GM03348 (cell line): ENCODE measurements at places on chromosomes 16 and 17.

DNA sequence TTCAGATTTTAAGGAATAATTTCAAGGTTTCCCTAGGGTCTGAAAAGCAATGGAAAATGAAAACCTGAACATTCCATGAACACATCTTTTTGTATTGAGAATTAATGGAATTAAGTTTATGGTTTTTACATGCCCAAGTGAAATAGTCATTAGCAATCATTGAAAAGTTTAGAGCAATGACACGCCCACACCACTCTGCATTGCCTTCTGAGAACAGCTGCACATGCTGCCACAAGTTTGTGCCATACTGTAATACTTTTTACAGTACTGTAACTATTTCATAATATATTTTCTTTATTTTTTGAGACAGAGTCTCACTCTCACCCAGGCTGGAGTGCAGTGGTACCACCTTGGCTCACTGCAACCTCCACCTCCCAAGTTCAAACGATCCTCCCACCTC lies 345.2 kb upstream of the PMFBP1 start:
- no peak for DNase-seq

- DNase-seq = no peak
These were observed 154.2 kb downstream of the MRM1 start for GRCh38 chr17:36755586-36755985.

DNA sequence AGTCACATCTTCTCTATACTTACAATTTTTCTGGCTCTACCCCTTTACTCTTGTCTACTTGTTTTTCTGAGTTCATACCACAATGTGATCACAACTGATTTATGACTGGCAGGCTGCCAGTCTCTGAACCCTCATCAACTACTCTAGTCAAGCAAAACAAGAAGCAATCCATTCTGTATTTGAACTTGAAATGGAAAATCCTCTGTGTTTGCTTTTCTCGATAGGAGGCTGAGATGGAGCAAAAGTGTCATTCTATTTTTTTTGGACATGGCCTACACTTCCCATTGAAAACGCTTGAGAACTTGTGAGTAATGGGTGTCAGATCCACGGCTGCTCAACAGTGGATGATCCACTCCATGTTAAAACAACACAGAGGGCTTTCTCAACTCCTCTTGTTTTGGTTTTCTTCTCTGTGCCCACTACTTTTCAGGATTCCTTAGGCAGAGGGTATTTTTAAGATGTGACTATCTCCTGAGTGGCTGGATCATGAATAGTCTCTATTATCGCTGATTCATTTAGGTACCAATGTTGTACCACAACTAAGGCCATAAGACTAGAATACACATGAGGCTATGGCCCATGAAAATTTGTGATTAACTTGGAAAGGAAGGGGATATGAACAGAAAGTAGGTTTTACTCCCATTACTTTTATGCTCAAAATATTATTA lies 11.7 kb downstream of the TMEM100 start:
- DNase-seq = no peak

GRCh38 chr17:58316260-58316960 lies 12.2 kb downstream of the TSPOAP1 start:
- DNase-seq = no peak

- peak; percentile 41 for DNase-seq
These were observed 1.1 kb upstream of the USP32 start for GRCh38 chr17:60392845-60393702.

DNA sequence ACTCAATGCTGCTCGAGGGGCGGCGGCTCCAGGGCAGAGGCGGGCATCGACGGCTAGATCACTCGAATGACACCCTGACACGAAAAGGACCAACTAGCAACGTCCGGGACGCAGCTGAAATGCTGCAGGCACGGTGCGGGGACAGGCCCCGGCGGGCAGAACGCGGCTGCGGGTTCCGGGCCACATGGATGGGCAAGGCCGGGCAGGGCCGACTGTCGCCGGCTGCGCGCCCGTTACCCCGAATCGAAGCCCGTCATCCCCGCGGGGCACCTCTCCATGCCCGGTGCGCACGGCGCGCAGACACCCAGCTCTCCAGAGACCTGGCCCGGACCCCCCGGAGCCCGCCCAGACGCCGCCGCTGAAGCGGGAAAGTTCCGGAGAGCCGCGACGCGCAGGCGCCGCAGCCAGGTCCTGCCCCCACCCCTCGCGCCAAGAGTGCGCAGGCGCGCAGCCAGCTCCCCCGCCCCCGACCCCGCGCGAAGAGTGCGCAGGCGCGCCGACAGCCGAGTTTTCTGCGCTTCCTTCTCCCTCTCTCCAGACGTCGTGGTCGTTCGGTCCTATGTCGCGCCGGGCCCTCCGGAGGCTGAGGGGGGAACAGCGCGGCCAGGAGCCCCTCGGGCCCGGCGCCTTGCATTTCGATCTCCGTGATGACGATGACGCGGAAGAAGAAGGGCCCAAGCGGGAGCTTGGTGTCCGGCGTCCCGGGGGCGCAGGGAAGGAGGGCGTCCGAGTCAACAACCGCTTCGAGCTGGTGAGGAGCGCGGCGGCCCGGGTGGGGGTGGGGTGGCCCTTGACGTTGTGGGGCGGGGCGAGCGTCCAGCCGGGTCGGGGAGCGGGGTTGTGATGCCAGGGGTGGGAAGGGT lies at the start of gene TCF25:
TCF25 (plus strand) TSS at position 484 of the 863 bp plus-strand sequence; CDS start at position 560, 76 bp downstream.
- DNase-seq = peak; percentile 100

DNA sequence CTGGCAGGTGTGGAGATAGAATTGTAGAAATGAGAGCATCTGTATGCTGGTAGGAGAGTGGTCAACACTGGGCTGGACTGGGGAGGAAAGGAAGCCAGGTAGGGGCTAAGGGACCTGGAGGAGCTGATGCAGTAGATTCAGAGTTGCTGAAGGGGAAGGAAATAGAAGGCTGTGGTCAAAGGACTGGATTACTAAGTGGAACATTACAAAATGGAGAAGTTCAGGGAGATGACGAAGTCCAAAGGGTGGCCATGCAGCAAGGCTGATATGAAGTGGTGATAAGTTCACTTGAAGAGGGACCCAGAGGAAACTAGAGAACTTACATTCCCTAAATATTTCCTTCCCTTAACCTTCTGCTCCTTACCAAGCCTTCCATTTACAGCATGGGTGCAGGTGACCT lies 8.6 kb upstream of the CCL2 start:
- DNase-seq = no peak

- no peak for DNase-seq
These were observed 29.2 kb downstream of the DCAKD start for GRCh38 chr17:45022288-45022648.

- DNase-seq = no peak
These were observed 68.5 kb upstream of the DNAH17 start for GRCh38 chr17:78645421-78646295.

DNA sequence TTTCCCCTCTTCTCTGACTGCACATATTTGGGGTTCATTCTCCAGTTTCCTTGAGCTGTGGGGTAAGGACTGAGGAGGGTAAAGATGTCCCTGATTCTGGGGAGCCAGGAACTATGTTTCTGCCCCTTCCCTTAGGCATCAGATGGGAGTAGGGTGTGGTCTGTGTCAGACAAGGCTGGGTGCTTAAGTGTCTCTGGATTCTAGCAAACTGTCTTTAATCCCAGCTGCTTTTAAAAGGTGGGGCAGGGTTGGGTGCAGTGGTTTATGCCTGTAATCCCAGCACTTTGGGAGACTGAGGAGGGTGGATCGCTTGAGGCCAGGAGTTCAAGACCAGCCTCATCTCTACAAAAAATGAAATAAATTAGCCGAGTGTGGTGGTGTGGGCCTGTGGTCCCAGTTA lies 13.0 kb downstream of the LASP1 start:
- no peak for DNase-seq

DNA sequence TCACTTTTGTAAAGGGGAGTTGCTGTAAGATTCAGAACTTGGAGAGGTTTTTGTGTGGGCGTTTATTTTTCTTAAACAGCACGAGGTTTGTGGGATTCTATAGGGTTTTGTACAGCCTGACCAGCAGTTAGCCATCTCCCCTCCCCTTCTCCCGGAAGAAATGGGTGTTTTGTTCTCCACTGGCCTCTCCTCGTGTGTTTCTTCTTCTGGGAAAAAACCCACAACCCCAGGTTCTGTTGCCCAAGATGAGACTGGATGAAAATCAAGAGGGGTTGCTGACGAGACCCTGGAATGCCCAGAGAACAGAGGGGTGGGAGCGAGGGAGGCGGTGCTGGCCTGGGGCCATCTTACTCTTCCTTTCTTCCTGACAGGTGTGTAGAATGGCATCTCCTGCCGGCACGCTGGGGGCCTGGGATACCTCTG lies 186.1 kb downstream of the MSI2 start:
- DNase-seq = no peak

DNA sequence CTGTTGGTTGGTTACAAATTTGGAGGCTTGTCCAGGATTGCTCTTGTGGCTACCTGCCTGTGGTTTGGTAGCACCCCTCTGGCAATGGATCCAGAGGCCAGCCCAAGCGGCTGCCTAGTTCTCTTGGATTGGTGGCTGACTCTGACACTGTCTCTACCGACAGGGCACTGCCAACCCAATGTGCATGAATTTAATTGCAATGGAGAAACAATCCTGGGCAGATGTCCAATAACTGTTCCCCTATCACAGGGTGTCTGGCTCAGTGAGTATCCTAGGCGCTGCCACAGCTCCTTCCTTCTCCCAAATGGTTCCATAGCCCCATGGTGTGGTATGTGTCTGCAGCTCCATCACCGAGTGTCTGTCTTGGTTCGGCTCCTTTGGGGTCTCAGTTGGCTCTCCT lies 19.5 kb downstream of the N4BP1 start:
- DNase-seq = no peak

GRCh38 chr17:17783116-17783824 lies 53.5 kb downstream of the SREBF1 start:
- peak; percentile 61 for DNase-seq

DNA sequence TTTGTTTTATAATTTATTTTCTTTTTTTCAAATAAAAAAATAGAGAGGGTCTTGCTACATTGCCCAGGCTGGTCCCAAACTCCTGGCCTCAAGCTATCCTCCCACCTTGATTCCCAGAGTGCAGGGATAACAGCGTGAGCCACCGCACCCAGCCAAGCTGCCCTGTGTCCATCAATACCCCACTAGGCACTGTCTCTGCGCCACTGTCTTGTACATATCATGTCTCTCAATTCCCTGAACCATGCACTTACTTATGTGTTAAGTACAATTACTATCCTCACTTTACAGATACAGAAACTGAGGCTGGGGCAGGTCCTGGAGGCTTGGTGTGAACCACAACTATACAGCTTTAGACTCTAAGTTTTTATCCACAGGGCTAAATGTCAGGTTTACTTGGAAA lies 11.7 kb downstream of the NSMCE1 start:
- DNase-seq = no peak

DNA sequence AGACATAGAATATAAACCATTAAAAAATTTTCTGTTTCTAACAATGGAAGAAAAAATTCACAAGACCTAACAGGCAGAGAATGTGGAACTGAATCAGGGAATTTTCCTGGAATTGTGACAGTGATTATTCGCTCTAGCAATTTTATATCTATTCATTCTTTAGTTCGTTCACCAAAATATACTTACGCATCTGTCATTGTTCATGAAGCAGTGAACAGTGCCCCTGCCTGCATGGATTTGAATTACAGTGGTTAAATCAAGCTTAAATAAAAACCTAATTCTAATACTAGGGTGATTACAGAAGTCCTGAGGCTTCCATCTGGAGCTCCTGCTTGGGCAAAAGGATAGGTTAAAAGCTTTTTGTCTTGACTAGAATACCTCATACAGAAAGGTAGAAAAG lies 48.6 kb downstream of the ABCA8 start:
- DNase-seq = no peak
